ENCODE measurements at places on chromosomes 2 and 18. TPM values are rescaled to one million over a fixed set of nuclear protein-coding genes. Genes with fewer than 3 reads are reported as not detected.

DNA sequence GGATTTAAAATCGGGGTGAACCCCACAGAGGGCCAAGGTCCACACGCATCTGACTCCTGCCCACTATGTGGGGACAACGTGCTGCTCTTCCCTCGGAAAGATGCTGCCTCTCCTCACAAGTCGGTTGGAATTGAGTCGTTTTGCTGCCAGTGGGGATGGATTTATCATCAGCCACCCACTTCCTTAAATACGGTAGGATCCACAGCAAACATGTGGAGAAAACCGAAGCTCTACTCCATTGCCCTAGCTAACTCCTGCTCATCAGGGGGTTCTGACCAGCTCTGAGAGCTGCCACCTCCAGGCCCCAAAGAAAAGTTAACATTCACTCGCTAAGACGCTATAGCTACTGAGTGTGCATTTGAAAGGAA is 80.9 kb downstream of the CHRNA1 start:
- peak; percentile 46 for DNase-seq
- H3K27me3 ChIP-seq: no peaks in the 10 kb centered on the region
- H3K36me3 ChIP-seq: peaks cover 20% of the 10 kb centered on the region
- peak overlapping the region; percentile 81 for H3K4me3 ChIP-seq
- H3K27ac ChIP-seq: peak overlapping the region; percentile 88

- H3K4me3 ChIP-seq: no peak overlapping the region
- H3K36me3 ChIP-seq: no peaks in the 10 kb centered on the region
- no peak for DNase-seq
- peaks cover 11% of the 10 kb centered on the region for H3K4me1 ChIP-seq
- H3K27me3 ChIP-seq: no peaks in the 10 kb centered on the region
These were observed 228.3 kb upstream of the SIX3 start for GRCh38 chr2:44713170-44713569.

DNA sequence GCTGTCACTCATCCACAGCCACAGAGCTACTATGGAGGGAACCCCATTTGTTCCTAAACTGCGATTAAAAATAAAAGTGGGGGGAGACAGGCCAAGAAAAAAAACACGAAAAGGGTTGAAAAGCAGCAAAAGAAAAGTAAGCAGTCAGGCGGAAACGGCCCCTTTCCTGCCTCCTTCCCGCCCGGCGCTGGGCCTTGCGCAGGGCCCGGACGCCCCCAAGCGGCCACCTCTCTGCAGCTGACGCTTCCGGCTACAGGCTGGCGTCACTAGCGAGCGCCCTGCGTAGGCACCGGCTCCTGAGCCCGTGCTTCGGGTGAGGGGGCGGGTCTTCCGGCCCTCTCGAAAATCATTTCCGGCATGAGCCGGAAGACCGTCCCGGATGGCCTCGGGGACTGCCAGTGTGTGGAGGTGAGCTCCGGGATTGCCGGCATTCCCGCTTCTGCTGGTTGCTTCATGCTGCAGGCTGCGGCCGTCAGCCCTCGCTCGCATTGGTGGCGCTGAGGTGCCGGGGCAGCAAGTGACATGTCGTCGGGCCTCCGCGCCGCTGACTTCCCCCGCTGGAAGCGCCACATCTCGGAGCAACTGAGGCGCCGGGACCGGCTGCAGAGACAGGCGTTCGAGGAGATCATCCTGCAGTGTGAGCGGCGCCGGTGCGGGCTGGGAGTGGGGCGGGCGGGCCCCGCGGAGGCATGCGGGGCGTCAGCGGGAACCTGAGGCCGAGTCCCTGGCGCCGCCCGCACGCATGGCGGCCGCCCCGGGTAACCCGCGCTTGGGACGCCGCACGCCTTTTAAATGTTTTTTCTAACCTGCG is at the start of gene ATG16L1:
TSS of gene ATG16L1 (plus strand) at position 368 of the 811 bp plus-strand sequence. CDS start at position 523, 155 bp downstream.
- H3K27ac ChIP-seq: peak within 1 kb of the TSS; percentile 94
- peaks cover 67% of the 10 kb centered on the region for H3K4me1 ChIP-seq
- H3K27me3 ChIP-seq: no peaks in the 10 kb centered on the region
- H3K36me3 ChIP-seq: peaks cover 39% of the 10 kb centered on the region
- H3K4me3 ChIP-seq: peak within 1 kb of the TSS; percentile 91

DNA sequence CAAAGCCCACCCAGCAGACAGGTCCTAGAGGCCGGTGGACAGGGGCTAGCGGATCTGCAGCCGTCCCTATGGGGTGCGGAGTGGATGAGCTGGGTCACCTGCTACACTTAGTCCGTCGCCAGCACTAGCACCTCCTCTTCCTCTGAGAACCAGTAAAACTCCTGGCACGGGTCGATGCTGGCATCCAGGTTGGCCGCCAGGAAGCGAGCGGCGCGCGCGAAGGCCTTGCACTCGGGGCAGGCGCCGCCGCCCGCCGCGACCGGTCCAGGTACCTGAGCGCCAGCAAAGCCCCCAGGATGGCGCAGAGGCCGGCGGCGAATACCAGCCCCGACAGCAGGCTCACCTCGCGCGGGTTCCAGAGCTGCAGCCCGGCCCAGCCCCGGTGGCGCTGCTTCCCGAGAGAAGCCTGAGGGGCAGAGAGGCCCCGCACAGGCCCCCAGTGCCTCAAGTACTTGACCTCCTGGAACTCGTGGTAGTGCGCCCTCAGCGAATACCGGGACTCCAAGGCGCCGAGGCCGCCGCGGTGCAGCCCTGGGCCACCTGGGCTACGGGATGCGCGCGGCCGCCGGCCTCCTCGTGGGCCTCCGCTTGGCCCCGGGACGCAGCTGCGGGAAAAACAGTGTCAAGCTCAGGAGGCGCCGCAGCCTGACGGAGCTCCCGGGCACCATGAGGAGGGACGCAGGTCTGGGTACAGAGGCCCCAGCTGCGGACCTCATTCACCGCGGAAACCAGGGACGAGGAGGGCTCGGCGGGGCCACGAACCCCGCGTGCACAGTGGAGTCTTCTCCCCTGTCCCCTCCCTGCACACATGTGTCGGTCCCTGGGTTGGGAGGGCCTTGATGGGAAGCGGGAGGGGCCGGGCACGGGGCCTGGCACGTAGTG is 27.5 kb upstream of the ALPP start:
- H3K27ac ChIP-seq: no peak overlapping the region
- H3K27me3 ChIP-seq: peaks cover 23% of the 10 kb centered on the region
- no peak overlapping the region for H3K4me3 ChIP-seq
- H3K36me3 ChIP-seq: no peaks in the 10 kb centered on the region

DNA sequence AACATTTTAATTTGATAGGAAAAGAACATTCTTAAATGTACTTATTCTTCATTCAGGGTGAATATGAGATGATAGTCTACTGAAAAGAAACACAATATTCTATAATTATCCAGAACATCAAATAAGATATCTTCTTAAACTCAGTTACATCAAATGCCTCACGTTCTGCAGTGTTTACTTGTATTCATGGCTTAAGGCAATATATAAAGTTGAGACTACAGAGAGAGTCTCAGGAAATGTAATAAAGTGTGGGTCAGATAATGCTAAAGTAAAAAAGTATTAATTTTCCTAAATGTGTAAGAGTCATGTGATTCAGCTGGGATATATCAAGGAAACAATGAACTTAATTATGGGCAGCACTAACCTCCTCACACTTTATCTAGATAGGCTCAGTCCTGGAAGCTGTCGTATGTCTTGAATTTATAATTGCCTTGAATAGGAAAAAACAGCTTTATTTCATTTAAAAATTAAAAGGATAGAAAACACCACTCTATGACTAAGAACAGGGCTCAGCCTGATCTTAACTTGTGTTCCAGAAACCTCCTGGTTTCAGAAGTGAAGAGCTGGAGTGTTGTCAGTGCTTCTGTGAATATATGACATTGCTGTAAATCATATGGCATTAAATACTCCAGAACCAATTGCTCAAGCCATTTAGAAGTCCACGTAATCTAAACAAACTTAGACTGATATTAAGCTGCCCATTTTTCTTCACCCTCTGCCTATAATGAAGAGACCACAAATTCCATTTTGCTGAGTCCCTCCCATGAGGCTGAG is 240.2 kb downstream of the FSIP2 start:
- no peaks in the 10 kb centered on the region for H3K27me3 ChIP-seq
- H3K36me3 ChIP-seq: no peaks in the 10 kb centered on the region
- no peaks in the 10 kb centered on the region for H3K4me1 ChIP-seq
- no peak for DNase-seq
- H3K27ac ChIP-seq: no peak overlapping the region

DNA sequence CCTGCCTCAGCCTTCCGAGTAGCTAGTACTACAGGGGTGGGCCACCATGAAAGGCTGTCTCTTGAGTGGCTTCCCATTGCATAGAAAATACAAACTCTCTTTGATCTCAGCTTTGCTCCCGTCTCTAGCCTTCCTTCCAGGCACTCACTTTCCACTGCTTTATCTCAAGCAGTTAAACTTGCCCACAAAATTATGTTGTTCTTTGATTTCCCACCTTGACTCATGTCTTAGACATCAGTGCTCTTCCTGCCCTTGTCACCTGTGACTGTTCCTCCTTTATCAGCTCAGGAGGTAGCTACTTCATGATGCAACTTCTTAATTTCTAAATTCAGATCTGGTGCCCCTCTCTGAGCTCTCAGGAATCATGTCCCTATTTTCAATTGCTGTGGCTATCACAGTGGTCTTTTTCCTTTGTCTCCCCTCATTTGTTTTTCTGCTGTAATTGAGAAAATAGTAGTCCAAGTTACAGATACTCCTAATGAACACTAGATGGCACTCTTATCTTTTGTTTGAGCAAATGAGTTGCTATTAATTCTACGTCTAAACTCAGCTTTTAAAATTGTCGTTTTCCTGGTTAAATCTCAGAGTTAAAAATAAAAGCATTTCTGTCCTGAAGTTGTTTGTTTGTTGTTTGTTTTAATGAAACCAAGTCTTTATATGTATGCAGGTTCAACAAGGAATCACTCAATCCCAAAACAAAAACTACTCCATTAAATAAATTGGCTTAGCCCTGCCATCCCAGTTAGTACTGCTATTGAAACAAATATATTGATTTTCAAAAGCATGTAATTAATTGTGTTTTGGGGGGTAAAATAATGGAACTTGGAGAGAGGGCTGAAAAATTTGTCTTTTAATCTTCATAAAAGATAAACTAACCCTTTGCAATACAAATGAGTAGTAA is 46.9 kb upstream of the GREB1L start:
- H3K4me3 ChIP-seq: no peak overlapping the region
- H3K36me3 ChIP-seq: no peaks in the 10 kb centered on the region
- DNase-seq: no peak
- H3K4me1 ChIP-seq: no peaks in the 10 kb centered on the region
- H3K27me3 ChIP-seq: peaks cover 7% of the 10 kb centered on the region
- H3K27ac ChIP-seq: no peak overlapping the region

- no peaks in the 10 kb centered on the region for H3K4me1 ChIP-seq
- no peak overlapping the region for H3K27ac ChIP-seq
- no peaks in the 10 kb centered on the region for H3K27me3 ChIP-seq
- no peaks in the 10 kb centered on the region for H3K36me3 ChIP-seq
These were observed 61.7 kb downstream of the LYPD1 start for GRCh38 chr2:132608311-132608710.

- DNase-seq: no peak
- no peak overlapping the region for H3K27ac ChIP-seq
These were observed 13.7 kb upstream of the SAP130 start for GRCh38 chr2:128041561-128041960.

GRCh38 chr2:180892091-180892490 is 88.3 kb upstream of the UBE2E3 start:
- DNase-seq: no peak
- H3K4me3 ChIP-seq: no peak overlapping the region
- H3K4me1 ChIP-seq: no peaks in the 10 kb centered on the region
- peaks cover 5% of the 10 kb centered on the region for H3K27me3 ChIP-seq
- H3K27ac ChIP-seq: no peak overlapping the region
- H3K36me3 ChIP-seq: no peaks in the 10 kb centered on the region

DNA sequence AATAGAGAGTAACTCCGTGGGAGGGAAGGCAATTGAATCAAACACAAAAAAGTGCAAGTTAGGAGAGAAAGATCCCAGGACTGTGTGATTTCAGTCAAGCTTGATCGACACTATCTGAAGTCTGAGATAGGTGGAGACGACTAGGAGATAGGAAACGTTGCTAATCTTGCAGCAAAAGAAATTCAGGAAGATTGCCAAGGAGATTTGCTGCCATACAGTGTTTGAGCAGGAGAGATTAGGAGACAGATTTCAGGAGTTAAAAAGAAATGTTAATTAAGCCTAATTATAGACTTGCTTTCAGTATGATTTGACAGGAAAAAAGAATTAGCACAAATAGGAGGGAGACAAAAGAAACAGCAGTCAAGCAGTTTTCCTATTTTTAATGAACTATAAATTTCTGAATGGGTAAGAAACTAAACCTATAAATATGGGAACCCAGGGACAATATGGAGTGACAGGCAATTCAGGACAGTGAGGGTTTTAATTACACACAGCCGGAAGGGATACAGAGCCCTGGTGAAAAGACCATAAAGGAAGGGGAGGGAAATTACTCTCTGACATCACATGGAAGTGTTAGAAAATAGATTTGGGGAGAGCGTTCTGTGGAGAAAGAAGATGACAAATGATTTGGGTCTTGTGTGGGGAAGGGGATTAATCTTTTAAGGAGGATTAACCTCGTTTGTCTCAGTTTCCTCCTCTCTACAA is 72.6 kb downstream of the SUCLG1 start:
- no peak overlapping the region for H3K4me3 ChIP-seq
- H3K36me3 ChIP-seq: no peaks in the 10 kb centered on the region
- no peak for DNase-seq
- no peak overlapping the region for H3K27ac ChIP-seq

- H3K36me3 ChIP-seq: no peaks in the 10 kb centered on the region
- H3K4me1 ChIP-seq: no peaks in the 10 kb centered on the region
- DNase-seq: no peak
These were observed 12.6 kb downstream of the PPP1R1C start for GRCh38 chr2:181998041-181998835.

DNA sequence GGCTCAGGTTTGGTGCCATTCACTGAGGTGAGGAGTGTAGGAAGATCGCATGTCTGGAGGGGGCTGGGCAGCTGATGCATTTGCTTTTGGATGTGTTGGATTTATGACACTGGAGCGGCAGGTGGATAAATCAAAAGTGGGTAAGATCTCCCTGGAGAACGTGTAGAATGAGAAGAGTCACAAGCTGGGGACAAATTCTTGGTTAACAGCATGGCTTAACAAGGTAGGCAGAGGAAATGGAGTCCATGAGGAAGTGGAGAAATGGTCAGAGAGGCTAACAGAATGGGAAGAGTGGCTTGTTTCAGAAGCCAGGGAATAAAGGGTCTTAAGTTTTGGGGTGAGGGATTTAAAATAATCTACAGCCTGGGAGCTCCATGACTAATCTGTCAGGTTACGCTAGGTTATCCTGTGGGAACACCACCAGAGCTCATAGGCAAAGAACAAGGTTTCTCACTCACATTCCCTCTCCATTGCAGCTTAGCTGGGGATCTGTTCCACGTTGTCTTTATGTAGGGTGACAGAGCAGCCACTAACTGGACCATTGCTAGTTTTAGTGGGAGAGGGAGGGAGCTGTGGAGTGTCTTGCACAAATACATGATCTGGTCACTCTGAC is 12.8 kb downstream of the TSN start:
- H3K27me3 ChIP-seq: no peaks in the 10 kb centered on the region
- no peak overlapping the region for H3K27ac ChIP-seq
- H3K36me3 ChIP-seq: peaks cover 45% of the 10 kb centered on the region
- no peak for DNase-seq
- no peaks in the 10 kb centered on the region for H3K4me1 ChIP-seq
- H3K4me3 ChIP-seq: no peak overlapping the region

GRCh38 chr18:3129053-3129864 is 90.5 kb downstream of the MYOM1 start:
- H3K27ac ChIP-seq: no peak overlapping the region
- no peak overlapping the region for H3K4me3 ChIP-seq
- peaks cover 10% of the 10 kb centered on the region for H3K4me1 ChIP-seq
- no peaks in the 10 kb centered on the region for H3K36me3 ChIP-seq
- DNase-seq: peak; percentile 89
- H3K27me3 ChIP-seq: no peaks in the 10 kb centered on the region

DSG4 gene
- not detected for total RNA-seq

ID2 gene
- total RNA-seq: 257 TPM

ALK gene
- not detected for total RNA-seq

NLRC4 gene
- not detected for total RNA-seq

NDC80 gene
- total RNA-seq: 91.3 TPM

MOGAT1 gene
- total RNA-seq: not detected

FBXO48 gene
- total RNA-seq: 2.4 TPM

All from activated CD8-positive, alpha-beta T cell treated with anti-CD3 and anti-CD28 coated beads, Interleukin-2, amount 10 ng/mL, durations not matched to agents 7 days and 5 days (primary cell).